ENCODE measurements at places on chromosomes 1 and 21.

GRCh38 chr21:33124889-33125288 lies 54.9 kb downstream of the OLIG1 start:
- no peak for DNase-seq

GRCh38 chr1:37515185-37516034 lies 844 bp upstream of the MEAF6 start:
- DNase-seq: no peak

DNA sequence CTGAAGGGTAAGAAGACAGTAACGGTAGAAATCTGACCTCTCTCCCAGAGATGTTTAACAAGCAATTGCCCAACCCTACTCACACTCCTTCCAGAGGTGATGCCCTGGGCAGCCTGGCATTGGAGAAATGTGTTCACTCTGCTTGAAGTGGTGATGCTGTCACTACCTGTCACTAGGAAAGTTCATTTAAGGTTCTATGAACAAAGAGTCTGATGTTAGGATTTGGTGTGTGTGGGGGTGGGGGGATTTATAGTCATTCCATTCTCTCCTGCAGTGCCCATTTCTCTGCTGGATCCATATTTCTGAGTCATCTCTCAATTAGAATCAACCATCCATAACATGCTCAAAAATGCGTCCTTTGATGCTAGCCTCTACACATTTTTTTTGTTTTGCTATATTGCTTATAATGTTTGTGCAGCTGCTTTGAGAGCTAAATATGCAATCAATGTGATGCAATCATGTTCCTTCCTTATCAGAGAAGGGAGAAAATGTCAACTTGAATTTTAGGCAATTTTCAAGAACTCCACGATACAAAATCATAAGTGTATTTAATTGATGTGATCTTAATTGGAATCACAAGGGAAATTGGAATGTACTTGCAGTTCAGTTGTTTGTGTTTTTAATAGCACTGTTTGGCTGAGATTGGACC lies 173.9 kb downstream of the DUSP10 start:
- no peak for DNase-seq

DNA sequence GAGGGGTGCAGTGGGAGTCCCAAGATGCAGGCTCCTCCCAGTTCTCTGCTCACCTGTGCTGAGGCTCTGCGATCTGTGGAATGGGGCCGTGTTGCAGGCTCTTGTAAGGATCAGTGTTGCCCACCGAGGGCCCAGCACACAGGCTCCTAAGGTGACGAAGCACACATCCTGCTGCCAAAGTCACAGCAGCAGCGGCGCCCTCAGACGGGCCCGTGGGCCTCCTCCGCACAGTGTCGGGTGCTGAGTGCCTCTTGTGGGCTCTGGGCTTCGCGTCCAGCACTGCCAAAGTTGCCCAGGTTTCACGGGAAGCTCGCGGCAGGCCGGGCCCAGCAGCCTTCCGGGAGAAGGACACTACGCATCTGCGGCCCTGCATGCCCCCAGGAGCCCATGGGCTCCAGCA lies 72.1 kb upstream of the ABCG1 start:
- DNase-seq: no peak

DNA sequence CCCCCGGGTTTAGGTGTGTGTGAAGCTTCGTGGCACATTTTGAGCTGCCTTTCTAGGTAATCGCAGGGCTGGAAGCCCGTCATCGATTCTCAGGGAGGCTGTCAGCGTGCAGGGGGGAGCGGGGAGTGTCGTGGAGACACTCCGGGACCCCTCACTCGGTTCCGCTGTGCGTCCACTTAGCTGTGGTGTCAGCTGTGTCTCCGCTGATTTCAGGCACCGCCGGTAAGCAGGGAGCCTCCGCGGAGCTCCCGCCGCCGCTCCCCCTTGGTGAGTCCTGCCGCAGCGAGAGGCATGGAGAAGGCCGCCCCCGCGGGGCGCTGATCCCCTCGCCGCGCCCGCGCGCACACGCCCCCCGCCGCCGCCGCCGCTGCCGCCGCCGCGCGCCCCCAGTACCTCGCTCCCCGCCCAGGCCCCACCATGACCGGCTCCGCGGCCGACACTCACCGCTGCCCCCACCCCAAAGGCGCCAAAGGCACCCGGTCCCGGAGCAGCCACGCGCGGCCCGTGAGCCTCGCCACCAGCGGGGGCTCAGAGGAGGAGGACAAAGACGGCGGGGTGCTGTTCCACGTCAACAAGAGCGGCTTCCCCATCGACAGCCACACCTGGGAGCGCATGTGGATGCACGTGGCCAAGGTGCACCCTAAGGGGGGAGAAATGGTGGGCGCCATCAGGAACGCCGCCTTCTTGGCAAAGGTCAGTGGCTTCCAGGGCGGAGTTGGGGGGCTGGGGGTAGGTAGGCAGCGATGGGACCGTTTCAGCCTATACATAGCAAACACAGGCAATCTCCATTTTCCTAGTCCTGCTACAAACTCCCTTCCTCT lies 995 bp downstream of the VASH2 start:
- DNase-seq: no peak

- no peak for DNase-seq
These were observed 136.1 kb upstream of the HOOK1 start for GRCh38 chr1:59678493-59679228.

- no peak for DNase-seq
These were observed 57.4 kb downstream of the ARHGEF10L start for GRCh38 chr1:17596651-17597509.

DNA sequence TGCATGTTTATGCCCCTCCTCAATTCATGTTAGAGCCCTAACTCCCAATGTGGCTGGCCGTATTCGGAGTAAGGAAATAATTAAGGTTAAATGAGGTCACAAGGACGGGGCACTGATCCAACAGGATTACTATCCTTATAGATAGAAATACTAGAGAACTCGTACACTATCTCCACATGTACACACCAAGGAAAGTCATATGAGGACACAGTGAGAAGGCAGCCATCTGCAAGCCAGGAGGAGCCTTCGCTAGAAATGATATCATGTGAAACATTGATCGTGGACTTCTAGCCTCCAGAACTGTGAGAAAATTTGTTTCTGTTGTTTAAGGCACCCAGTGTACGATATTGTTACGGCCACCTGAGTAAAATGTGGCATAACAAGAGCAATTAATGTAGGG lies 79.7 kb downstream of the FAF1 start:
- no peak for DNase-seq

DNA sequence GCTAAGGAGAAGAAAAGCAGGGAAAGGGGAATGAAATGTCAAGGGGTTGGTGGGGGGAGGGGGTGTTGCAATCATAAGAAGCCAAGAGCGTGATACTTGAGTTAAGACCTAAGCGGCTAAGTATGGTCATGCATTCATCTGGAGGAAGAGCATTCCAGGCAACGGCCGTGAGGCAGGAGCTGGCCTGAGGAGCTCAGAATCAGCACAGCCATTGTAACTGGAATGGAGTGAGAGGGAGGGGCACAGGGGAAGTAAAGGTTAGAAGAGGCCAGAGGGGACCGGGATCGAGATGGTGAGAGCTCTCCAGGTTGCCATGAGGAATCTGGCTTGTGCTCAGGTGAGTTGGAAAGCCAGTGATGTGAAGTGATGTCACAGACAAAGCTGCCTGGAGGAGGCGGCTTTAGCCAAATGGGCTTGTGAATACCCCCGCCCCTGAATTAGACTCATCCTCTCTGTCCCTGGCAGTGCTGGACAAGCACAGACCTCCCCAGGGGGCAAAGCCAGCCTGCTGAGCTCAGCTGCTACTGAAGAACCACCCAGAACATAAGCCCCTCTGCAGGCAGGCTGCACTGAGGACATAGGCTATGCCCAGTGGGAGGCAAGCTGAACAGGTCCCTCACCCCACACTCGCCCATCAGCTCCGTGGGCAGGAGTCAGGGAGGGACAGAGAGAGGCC lies 61.1 kb upstream of the LAPTM5 start:
- DNase-seq: no peak

DNA sequence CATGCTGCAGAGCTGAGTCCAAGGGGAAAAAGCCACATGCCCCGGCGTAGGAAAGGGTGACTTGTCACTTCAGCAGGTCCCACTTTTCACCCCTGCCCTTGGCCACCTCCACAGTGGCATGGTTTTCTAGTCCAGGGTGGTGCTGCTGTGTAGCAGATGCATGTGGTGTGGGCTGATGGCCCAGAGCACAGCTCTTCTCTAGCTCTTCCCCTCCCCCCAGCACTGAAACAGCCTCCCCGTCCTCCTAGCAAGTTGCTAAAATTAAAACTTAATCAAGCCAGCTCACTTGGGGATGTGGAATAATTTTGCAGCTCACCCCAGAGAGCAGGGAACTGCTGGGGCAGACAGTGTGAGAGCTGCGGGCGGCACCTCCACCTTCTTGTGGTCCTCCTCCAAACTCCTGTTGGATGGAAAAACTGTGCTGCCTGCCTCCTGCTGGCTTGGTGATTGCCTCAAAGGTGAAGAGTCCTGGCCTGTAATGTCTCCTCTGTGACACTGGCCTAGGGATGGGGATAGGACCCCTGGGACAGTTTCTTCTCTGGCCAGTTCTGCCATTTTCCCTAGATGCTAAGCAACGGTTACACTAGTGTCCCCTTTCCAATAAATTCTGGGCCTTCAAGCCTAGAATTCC lies 91.6 kb downstream of the RNF220 start:
- DNase-seq: no peak

GRCh38 chr1:219365451-219365850 lies 191.8 kb downstream of the LYPLAL1 start:
- no peak for DNase-seq

GRCh38 chr1:165144757-165145397 lies 211.6 kb downstream of the LMX1A start:
- DNase-seq: peak; percentile 13

GRCh38 chr1:27122652-27123051 lies 32.3 kb downstream of the SLC9A1 start:
- no peak for DNase-seq

GRCh38 chr21:16424331-16424751 lies 694.6 kb downstream of the USP25 start:
- no peak for DNase-seq

DNA sequence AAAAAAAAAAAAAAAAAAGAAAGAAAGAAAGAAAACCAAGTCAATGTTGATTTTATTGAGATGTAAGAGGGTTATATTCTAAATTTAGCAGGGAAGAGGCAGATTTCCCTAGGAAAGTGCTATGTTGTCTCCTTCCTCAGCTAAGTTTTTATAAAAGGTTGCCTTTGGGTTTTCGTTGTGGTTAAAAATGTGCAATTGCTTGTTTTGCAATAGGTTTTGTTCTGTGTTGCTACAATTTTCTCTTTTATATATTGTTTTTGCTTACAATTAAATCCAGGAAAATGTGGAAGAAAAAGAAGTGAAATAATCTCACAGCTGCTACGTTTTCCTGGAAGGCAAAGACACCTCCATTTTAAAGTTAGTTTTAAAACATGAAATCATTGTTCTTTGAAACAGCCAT lies 136.7 kb upstream of the C1orf105 start:
- DNase-seq: no peak
